ENCODE measurements at places on chromosomes 12 and 14. TPM values are rescaled to one million over a fixed set of nuclear protein-coding genes. Genes with fewer than 3 reads are reported as not detected.

DNA sequence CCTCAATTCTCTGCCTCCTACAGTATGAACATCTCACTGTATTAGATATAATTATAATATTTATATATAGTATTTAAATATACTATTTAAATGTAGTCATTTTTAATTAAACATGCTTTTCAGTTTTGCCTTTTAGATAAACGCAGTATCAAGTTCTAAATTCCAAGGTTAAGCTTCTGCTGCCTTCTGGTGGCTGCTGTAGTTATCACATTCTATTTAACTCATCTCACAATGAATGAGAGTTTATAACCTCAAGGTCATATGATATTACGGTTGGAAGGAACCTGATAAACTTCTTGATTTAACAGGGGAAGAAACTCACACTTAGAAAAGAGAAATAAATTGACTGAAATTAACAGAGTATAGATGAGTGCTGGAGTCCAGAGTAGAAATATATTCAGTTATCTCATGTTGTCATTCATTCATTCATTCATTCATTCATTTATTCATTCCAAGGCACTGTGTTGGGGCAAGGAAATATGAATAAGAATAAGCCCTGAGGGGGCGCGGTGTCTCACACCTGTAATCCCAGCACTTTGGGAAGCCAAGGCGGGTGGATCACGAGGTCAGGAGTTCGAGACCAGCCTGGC lies 31.9 kb downstream of the GUCY2C start:
- DNase-seq = no peak

DNA sequence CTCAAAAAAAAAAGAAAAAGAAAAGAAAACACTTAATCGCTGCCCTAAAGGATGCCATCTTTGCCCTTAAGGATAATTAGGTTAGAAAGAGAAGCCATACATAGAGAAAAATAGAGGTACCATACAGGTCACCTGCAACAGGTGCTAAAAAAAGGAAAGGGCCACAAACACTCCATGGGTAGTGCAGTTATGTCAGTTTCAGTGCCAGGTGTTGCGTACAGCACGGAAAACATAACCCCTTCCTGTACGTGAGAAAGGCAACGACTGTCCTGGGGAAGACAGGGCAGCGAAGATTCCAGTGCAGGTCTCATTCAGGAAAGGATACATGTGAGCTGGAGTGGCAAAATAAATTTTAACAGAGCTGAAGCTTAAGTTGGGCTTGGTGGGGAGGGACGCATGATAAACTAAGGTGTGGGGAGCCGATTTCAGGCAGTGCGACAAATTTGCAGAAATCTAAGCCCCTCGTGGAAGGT lies 553 bp upstream of the DAZAP2 start:
- DNase-seq = no peak

GRCh38 chr14:77278461-77279230 lies 7.6 kb upstream of the NGB start:
- no peak for DNase-seq

- DNase-seq = no peak
Observed at GRCh38 chr14:63988579-63988978, 135.8 kb downstream of the SYNE2 start.

The ATXN3 gene
- 10.6 TPM for polyA plus RNA-seq

The KRT77 gene
- not detected for polyA plus RNA-seq

The PLA2G1B gene
- not detected for polyA plus RNA-seq

Data from heart left ventricle (tissue), 16 donors.